ENCODE measurements at places on chromosomes 11 and 22. TPM values are rescaled to one million over a fixed set of nuclear protein-coding genes. Genes with fewer than 3 reads are reported as not detected.

GRCh38 chr11:69558519-69558941 lies 77.1 kb downstream of the LINC01488 start:
- peaks cover 15% of the 10 kb centered on the region for H3K27me3 ChIP-seq
- peak overlapping the region; percentile 33 for H3K4me3 ChIP-seq
- H3K27ac ChIP-seq, result peak overlapping the region; percentile 6
- no peaks in the 10 kb centered on the region for H3K36me3 ChIP-seq
- peaks cover 17% of the 10 kb centered on the region for H3K4me1 ChIP-seq

DNA sequence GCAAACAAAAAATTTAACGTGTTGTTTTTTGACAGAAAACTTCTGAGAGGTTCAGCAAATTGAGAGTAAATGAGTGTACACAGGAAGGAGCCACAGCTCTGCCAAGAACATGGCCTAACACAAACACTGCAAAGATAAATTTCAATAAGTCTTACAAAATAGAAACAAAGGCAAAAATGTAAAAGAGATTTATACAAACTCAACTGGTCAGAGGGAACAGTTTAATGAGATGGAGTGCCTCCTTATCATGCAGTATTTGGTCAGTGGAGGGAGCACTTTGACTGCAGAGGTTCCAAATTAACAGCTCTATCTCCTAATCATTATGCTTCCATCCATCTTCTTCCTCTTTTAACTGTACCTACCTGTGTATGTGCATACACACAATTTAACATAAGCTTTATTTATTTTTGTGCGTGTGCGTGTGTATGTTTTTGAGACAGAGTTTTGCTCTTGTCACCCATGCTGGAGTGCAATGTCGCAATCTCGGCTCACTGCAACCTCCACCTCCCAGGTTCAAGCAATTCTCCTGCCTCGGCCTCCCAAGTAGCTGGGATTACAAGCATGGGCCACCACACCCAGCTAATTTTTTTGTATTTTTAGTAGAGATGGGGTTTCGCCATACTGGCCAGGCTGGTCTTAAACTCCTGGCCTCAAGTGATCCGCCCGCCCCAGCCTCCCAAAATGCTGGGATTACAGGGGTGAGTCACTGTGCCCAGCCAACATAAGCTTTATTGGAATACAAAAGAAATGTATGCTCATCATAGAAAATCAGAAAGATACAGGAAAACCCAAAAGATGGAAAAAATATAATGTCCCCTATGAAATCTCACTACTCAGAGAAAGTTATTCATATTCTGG lies 111.9 kb downstream of the MRTFA start:
- peaks cover 22% of the 10 kb centered on the region for H3K4me1 ChIP-seq
- H3K4me3 ChIP-seq, result no peak overlapping the region
- no peak overlapping the region for H3K27ac ChIP-seq
- no peak for DNase-seq

DNA sequence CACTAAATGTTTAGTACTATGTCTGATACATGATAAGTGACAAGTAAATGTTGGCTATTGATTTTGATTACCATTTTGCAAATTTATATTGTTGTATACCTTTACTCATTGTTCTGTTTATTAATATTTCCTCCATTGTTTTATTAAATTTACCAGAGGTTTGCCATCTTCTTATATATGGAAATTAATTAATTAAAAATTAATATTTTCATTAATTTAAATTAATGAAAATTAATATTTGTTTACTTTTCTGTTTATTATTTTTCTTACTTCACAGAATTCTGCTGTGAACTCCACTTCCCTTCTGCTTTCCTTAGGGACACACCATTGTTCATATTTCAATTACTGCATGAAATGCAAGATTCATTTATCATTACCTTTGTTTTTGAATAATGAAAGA lies 331.0 kb downstream of the LARGE1 start:
- H3K4me1 ChIP-seq, result no peaks in the 10 kb centered on the region
- H3K27me3 ChIP-seq, result no peaks in the 10 kb centered on the region
- no peaks in the 10 kb centered on the region for H3K36me3 ChIP-seq
- no peak overlapping the region for H3K4me3 ChIP-seq

DNA sequence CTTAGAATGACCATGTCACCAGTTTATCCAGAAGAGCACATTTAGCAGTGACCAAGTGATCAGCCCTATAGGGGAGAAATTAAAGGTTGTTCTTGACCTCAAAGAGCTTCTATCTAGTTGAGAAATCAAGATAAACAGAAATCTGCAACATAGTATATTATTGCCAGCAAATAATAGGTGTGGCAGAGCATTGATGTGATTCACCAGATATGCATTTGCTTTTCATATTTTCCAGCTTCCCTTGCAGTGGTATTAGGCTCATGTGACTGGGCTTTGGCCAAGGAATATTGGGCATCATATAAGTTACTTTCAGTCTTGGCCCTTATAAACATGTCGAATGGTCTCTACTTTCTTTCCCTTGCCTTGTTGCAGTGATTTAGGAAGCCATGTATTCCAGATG lies 34.5 kb downstream of the COMMD9 start:
- H3K27ac ChIP-seq, result no peak overlapping the region
- H3K4me1 ChIP-seq, result no peaks in the 10 kb centered on the region
- H3K36me3 ChIP-seq, result no peaks in the 10 kb centered on the region

DNA sequence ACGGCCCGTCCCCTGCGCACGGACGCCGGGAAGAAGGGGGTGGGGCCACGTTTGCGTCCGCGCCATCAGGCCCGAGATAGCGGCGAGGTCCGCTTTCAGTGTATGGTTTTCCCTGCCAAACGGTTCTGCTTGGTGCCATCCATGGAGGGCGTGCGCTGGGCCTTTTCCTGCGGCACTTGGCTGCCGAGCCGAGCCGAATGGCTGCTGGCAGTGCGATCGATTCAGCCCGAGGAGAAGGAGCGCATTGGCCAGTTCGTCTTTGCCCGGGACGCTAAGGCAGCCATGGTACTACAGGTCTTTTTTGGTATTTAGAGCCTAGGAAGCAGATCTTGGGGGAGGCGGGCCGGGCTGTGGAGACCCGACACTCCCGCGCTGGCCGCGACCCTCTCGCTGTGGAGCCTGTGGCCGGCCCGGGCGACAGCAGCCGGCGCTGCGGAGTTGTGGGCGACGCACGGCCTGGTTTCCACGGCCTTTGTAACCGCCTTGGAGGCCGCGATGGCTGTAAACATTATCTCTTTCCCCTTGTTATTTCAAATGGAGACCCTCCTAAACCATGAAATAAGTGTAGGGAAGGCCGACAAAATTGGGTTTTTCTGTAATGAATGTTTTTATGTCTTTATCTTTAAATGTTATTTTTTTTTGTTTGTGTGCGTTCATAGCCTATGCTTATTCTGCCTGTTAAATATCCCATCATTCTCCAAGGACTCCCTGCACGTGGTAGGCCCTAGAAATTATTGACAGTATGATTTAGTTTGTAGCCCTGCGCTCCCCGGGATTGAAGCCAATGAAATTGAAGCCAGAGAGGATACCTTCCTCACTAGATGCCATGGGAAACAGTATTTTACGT lies at the start of gene AASDHPPT:
AASDHPPT (plus strand) TSS at position 54 of the 847 bp plus-strand sequence; CDS start at position 103, 49 bp downstream.
- peaks cover 37% of the 10 kb centered on the region for H3K4me1 ChIP-seq
- peaks cover 20% of the 10 kb centered on the region for H3K36me3 ChIP-seq
- DNase-seq, result no peak
- H3K27ac ChIP-seq, result peak within 1 kb of the TSS; percentile 95
- peak within 1 kb of the TSS; percentile 97 for H3K4me3 ChIP-seq

- H3K27ac ChIP-seq, result no peak overlapping the region
- peaks cover 12% of the 10 kb centered on the region for H3K4me1 ChIP-seq
- DNase-seq, result no peak
Measured at GRCh38 chr11:69425895-69426544, 55.4 kb upstream of the LINC01488 start.

GRCh38 chr11:90556606-90557005 lies 333.8 kb upstream of the CHORDC1 start:
- no peaks in the 10 kb centered on the region for H3K36me3 ChIP-seq
- H3K27ac ChIP-seq, result no peak overlapping the region
- H3K27me3 ChIP-seq, result no peaks in the 10 kb centered on the region
- H3K4me3 ChIP-seq, result no peak overlapping the region
- no peak for DNase-seq

GRCh38 chr11:100827934-100828661 lies 141.0 kb downstream of the ARHGAP42 start:
- H3K27me3 ChIP-seq, result no peaks in the 10 kb centered on the region
- no peaks in the 10 kb centered on the region for H3K4me1 ChIP-seq
- no peaks in the 10 kb centered on the region for H3K36me3 ChIP-seq
- H3K4me3 ChIP-seq, result no peak overlapping the region
- DNase-seq, result no peak

GRCh38 chr11:112316971-112317370 lies 56.3 kb upstream of the PLET1 start:
- peaks cover 9% of the 10 kb centered on the region for H3K4me1 ChIP-seq
- no peak overlapping the region for H3K4me3 ChIP-seq
- peaks cover 7% of the 10 kb centered on the region for H3K36me3 ChIP-seq
- no peak overlapping the region for H3K27ac ChIP-seq
- H3K27me3 ChIP-seq, result no peaks in the 10 kb centered on the region
- DNase-seq, result no peak

GRCh38 chr22:23837911-23838680 lies 710 bp downstream of the DERL3 start:
- H3K4me3 ChIP-seq, result peak overlapping the region; percentile 91
- H3K27me3 ChIP-seq, result peaks cover 9% of the 10 kb centered on the region
- peaks cover 21% of the 10 kb centered on the region for H3K4me1 ChIP-seq
- peaks cover 6% of the 10 kb centered on the region for H3K36me3 ChIP-seq

- no peak for DNase-seq
- no peak overlapping the region for H3K27ac ChIP-seq
- H3K36me3 ChIP-seq, result peaks cover 20% of the 10 kb centered on the region
- no peaks in the 10 kb centered on the region for H3K27me3 ChIP-seq
- H3K4me3 ChIP-seq, result no peak overlapping the region
- peaks cover 10% of the 10 kb centered on the region for H3K4me1 ChIP-seq
Measured at GRCh38 chr11:34941688-34942087, 25.3 kb downstream of the PDHX start.

GRCh38 chr11:12160680-12161079 lies 50.3 kb downstream of the MICAL2 start:
- H3K4me3 ChIP-seq, result no peak overlapping the region
- no peaks in the 10 kb centered on the region for H3K27me3 ChIP-seq
- H3K4me1 ChIP-seq, result peaks cover 45% of the 10 kb centered on the region

DNA sequence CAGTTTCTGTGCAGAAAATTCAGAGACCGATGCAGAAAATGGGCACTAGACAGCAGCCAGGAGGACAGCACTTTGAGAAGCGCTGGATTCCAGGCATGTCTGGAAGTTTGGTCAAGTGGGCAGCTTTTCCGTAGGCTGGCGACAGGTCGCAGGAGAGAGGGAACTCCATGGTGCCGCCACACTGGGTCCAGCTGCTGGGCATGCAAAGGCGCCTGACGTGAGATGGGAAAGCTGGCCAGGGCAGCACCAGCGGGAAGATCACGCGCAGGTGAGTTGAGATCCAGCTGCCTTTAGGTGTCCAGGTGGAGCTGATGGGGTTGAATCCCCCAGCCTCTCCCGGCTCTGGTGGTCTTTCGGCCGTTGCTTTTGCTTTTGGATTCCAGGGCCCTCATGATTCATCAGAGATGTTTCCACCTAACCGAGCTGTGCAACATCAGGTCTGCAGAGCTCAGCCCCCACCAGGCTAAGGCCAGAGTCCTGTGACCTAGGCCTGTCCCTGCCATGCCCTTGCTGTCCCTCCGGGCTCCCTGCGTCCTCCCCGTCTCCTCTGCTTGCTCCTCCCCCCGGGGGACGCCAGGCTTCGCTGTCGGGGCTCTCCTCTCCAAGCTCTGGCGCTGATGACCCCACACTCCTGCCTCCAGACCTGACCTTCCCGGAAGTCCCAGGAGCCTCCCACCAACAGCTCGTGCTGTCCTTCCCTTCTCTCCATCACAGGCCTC lies 1001.7 kb downstream of the BRD1 start:
- no peaks in the 10 kb centered on the region for H3K36me3 ChIP-seq
- H3K27me3 ChIP-seq, result no peaks in the 10 kb centered on the region
- no peak overlapping the region for H3K27ac ChIP-seq
- H3K4me3 ChIP-seq, result no peak overlapping the region
- no peaks in the 10 kb centered on the region for H3K4me1 ChIP-seq
- no peak for DNase-seq

- no peaks in the 10 kb centered on the region for H3K36me3 ChIP-seq
- DNase-seq, result no peak
- no peaks in the 10 kb centered on the region for H3K27me3 ChIP-seq
- no peak overlapping the region for H3K27ac ChIP-seq
- no peaks in the 10 kb centered on the region for H3K4me1 ChIP-seq
Measured at GRCh38 chr11:37519781-37520180, 921.7 kb upstream of the RAG2 start.

DNA sequence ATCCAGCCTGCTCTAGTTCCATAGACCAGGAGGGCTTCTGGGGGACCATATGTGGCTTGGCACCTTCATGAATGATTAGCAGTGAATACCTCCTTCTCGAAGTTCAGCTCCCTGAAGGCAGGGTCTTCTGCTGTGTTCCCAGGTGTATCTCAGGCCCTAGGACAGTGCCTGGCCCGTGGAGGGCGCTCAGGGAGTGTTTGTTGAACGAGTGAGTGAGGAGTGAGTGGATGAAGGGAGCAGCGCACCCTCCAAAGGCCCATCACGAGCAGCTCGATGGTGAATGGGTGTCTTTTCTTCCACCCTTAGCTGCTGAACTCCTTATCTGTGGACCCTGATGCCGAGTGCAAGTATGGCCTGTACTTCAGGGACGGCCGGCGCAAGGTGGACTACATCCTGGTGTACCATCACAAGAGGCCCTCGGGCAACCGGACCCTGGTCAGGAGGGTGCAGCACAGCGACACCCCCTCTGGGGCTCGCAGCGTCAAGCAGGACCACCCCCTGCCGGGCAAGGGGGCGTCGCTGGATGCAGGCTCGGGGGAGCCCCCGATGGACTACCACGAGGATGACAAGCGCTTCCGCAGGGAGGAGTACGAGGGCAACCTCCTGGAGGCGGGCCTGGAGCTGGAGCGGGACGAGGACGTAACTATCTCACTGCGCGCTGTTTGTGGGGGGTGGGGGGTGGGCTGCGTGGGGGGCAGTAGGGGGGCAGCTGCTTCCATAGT lies 9.5 kb downstream of the ANO1 start:
- H3K4me1 ChIP-seq, result no peaks in the 10 kb centered on the region
- H3K27me3 ChIP-seq, result peaks cover 6% of the 10 kb centered on the region
- no peak overlapping the region for H3K27ac ChIP-seq
- no peaks in the 10 kb centered on the region for H3K36me3 ChIP-seq

- H3K36me3 ChIP-seq, result peaks cover 2% of the 10 kb centered on the region
- peaks cover 7% of the 10 kb centered on the region for H3K4me1 ChIP-seq
- peak within 1 kb of the TSS; percentile 87 for H3K4me3 ChIP-seq
- peak within 1 kb of the TSS; percentile 84 for H3K27ac ChIP-seq
- DNase-seq, result peak; percentile 90
Measured at GRCh38 chr22:50250555-50251476, at the start of gene HDAC10. Gene HDAC10 (minus strand): TSS chr22:50251265. CDS start chr22:50251032, 233 bp downstream.

GRCh38 chr11:9037963-9038362 lies 34.2 kb upstream of the NRIP3 start:
- H3K4me3 ChIP-seq, result no peak overlapping the region
- H3K27ac ChIP-seq, result no peak overlapping the region
- no peaks in the 10 kb centered on the region for H3K36me3 ChIP-seq
- H3K27me3 ChIP-seq, result peaks cover 16% of the 10 kb centered on the region
- no peak for DNase-seq

GRCh38 chr22:49628391-49629260 lies 199.0 kb downstream of the BRD1 start:
- H3K4me3 ChIP-seq, result no peak overlapping the region
- H3K4me1 ChIP-seq, result peaks cover 1% of the 10 kb centered on the region
- no peaks in the 10 kb centered on the region for H3K36me3 ChIP-seq
- no peaks in the 10 kb centered on the region for H3K27me3 ChIP-seq
- no peak overlapping the region for H3K27ac ChIP-seq
- DNase-seq, result no peak

- peaks cover 3% of the 10 kb centered on the region for H3K36me3 ChIP-seq
- peaks cover 25% of the 10 kb centered on the region for H3K27me3 ChIP-seq
- DNase-seq, result no peak
Measured at GRCh38 chr11:2277008-2277346, 6.6 kb upstream of the ASCL2 start.

TEX54 gene
- total RNA-seq, result not detected

GGTLC2 gene
- not detected for total RNA-seq

CCDC87 gene
- 0.14 TPM for total RNA-seq

All from activated naive CD8-positive, alpha-beta T cell treated with anti-CD3 and anti-CD28 coated beads, Interleukin-2, amount 10 ng/mL, durations not matched to agents 7 days and 5 days (primary cell).